Activated naive CD8-positive, alpha-beta T cell treated with anti-CD3 and anti-CD28 coated beads, Interleukin-2, amount 10 ng/mL, durations not matched to agents 7 days and 5 days (primary cell): ENCODE measurements at places on chromosomes 1 and 21.

GRCh38 chr21:27021046-27021445, 54.2 kb upstream of the ADAMTS5 start:
- no peak for DNase-seq

DNA sequence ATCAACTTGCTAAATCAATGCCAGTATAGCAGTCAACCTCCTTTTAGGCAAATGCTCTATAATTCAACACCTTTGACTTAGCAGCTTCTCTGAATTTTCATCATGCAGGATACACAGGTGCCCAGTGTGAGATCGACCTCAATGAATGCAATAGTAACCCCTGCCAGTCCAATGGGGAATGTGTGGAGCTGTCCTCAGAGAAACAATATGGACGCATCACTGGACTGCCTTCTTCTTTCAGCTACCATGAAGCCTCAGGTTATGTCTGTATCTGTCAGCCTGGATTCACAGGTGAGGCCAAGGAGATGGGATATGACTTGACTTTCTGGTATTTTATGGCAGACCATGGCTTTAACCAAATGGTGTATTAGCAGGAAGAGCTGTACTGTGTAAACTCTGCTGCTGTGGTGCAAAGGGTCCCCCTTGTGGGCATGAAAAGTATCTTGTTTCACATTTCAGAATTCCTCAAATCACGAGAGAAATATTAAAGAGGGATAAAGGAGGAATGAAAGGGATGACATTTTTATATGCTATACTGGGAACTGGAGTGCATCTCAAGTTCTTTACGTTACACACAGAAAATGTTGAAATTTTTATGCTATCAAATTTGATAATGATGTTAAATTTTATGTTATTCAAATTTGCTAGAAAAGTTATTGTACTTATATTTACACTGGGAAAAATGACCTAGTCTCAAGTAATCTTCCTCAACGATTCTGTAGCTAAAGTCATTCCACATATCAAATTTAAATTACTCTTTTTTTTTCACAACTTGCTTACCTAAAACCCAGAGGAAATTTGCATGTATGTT, 88.9 kb downstream of the CRB1 start:
- DNase-seq: no peak

DNA sequence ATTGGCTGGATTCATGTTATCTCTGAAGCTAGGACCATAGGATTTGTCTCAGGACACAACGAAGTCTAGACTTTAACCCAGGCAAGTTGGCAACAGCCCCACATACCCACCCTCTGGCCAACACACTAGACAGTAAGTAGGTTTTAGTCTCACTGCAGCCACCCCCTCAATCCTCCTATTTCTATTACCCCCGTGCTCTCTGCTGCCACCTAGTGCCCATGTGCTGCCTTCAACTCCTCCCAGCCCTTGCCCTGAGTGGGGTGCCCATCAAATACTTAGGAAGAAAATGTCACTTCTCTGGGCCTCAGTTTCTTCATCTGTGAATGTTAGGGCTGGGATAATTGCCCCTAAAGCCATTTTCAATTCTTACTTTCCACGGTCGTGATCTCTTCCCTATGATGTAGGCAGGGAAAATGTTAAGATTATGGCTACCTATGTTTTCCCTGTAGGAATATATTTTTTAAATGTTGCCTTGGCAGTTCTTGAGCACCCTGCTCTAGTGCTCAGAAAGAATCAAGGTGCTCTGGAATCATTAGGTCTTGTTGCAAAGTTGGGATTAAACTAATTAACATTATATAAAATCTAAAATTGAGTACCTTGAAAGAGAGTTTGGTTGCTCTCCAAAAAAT, 213.0 kb downstream of the LMX1A start:
- peak; percentile 48 for DNase-seq

- no peak for DNase-seq
These were observed 55.2 kb downstream of the LRRN2 start for GRCh38 chr1:204630132-204630905.

DNA sequence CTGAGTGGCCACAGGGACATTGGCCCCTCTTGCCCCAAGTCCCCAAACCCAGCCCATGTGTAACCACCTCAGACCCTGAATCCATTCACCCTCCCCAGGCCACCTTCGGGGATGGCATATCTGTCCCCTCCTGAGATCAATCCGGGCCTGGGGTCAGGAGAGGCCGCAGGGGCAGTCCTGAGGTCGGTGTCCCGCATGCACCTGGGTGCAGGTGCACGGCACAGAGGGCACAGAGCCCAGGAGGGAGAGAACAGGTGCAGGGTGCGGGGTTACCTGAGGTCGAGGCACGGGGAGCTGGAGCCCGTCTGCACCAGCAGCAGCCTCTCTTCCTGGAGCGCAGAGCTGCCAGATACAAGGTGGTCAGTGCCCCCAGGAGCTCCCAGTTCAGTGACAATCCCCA, 16.8 kb downstream of the PANK4 start:
- no peak for DNase-seq

DNA sequence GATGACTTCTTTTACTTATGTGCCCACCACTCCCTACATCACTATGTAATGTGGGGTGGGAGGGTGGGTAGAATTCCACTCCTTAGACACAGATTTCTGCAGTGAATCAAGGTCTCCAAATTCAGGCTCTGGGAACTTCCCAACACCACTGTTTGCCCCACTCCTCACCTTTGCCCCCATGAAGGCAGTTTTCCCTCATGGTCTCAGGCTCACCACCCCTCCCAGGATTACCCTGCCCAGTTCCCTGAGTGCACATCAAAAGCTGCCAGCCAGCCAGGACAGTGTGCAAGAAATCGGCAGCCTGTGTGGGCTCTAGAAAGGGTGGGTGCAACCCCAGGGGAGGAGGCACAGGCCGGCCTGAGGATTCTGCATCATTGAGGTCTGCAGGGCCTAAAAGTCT, 14.8 kb downstream of the NENF start:
- no peak for DNase-seq

- no peak for DNase-seq
These were observed 57.5 kb downstream of the MAP3K7CL start for GRCh38 chr21:29187944-29188343.

DNA sequence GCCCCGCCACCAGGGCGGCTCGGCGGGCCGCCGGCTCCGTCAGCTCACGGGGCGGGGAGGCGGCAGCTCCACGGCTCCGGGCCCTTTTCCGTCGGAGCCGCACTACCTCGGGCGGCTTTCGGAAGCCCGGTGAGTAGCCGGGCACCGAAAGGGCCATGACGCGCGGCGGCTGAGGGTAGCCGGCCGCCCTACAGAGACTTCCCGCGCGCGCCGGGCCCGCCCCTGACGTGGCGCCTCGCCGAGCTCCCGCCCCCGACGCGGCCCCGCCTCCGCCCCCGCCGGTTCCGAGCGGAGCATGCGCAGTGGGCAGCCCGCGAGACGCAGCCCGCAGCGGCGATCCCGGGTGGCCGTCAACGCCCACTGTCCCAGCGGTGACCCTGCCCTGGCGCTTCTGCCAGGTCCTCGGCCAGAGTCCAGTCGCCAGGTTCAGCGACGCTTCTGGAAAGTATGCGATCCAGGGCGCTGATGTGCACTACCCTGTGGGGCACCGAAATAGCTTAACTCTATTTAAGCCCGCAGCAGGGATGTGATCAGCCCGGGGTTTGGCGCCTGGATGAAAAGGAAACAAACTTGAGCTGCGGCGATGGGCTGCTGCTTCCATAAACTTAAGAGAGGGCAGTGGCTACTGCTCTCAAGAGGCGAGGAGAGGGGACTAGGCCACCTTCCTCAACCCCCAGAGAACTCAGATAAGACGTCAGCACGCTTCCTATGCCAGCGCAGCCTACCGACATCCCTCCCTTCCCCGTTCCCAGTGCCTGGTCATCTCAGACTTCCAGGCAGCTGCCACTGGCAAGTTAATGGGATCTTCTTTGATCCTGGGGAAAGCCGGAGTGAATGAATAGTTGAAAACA, at the start of gene DONSON:
Gene DONSON, minus strand, starts transcription at position 200 of the 851 bp plus-strand sequence. Its CDS starts 43 bp downstream, at position 157.
- peak; percentile 98 for DNase-seq

- no peak for DNase-seq
These were observed 159.3 kb upstream of the SGIP1 start for GRCh38 chr1:66374561-66375111.

- DNase-seq: no peak
These were observed 125.7 kb downstream of the FMN2 start for GRCh38 chr1:240217403-240217802.

DNA sequence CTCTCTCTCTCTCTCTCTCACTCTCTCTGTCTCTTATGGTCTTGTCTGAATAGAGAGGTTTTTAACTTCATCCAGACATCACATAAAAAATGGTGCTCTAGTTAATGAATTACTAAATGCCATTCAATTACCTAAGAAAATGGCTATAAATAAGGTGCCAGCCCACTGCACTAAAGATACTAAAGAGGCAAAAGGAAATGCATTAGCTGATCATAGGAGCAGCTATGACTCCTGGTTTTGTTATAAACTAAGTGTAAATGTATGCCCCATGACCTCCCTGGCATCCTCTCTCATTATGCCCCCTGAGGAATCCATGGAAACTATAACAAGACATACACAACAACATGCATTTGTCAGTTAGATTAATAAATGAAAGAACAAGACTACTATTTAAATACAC, 57.5 kb upstream of the PDC start:
- DNase-seq: no peak

DNA sequence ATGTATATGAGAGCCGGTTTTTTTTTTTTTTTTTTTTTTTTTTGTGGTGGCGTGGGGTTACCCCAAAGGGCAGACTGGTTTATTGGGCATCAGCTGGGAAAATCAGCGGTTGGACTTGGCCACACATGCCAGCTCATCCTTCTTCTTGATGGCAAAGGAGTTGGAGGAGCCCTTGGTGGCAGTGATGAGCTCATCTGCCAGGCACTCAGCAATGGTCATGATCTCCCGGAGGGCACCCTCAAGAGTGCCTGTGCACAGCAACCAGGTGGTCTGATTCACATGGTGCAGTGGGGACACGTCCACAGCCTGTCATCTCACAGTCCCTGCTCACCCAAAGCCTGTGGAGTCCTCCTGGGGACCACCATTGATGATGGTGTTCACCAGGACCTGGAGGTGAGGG, 62.0 kb downstream of the MRPS6 start:
- no peak for DNase-seq

- no peak for DNase-seq
These were observed 35.5 kb upstream of the ATP6V1G3 start for GRCh38 chr1:198575798-198576641.

GRCh38 chr21:41246808-41247207, 69.8 kb upstream of the FAM3B start:
- no peak for DNase-seq

GRCh38 chr1:239914751-239915231, 176.9 kb upstream of the FMN2 start:
- DNase-seq: no peak

DNA sequence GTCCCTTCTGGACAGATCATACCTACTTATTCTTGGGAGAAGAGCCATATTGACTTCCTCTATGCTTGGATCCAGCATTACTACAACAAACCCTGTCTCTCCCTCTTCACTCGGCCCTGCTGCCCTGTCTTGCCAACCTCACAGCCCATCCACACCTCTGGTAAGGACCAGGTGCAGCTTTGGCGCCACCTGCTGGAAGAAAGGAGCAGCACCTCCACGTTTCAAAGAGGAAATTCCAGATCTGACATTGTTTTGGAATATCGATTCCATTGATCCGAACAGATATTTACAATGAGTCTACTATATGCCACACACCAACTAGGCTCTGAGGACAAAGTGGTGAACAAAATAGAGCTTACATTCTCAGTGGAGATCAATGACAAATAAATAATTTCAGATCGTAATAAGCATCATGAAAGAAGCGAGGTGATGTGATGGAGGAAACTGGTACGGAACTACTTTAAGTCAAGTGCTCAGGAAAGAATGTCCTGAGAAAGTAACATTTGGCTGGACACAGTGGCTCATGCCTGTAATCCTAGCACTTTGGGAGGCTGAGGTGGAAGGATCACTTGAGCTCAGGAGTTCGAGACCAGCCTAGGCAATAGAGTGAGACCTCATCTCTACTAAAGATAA, 18.7 kb downstream of the MFSD2A start:
- peak; percentile 68 for DNase-seq

DNA sequence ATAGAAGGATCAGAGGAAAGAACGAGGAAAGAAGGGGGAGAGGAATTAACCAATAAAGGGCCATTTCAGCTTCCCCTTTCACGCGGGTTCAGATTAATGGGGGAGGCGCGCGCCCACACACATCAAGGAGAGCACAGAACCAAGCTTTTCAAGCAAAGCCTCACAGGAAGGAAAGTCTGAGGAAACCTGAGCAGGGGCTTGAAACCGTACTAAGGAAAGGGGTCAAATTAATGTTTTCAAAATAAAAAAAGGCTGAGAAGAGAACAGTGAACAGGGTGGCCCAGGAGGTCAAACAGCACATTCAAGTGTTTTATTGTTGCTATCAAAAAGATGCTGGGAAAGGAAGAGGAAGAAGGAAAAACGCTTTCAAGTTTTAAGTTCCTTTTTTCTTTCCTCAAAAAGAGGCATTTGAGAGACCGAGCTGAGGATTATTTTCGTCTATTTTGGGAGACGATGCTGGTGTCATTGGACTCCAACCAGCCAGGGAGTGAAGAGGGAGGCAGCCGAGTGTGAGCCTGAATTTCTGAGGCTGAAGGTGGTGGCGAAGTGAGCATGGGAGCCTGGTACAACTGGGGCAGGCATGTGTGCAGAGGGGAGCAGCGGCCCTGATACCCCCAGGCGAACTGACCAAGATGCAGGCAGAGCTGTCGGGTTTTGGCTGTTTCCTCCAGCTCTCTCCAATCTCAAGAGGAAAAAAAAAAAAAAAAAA, 88.4 kb downstream of the PROX1 start:
- no peak for DNase-seq

GRCh38 chr1:235047331-235047871, 81.2 kb downstream of the TOMM20 start:
- no peak for DNase-seq

- DNase-seq: no peak
These were observed 15.6 kb upstream of the MAP10 start for GRCh38 chr1:232789651-232790050.

DNA sequence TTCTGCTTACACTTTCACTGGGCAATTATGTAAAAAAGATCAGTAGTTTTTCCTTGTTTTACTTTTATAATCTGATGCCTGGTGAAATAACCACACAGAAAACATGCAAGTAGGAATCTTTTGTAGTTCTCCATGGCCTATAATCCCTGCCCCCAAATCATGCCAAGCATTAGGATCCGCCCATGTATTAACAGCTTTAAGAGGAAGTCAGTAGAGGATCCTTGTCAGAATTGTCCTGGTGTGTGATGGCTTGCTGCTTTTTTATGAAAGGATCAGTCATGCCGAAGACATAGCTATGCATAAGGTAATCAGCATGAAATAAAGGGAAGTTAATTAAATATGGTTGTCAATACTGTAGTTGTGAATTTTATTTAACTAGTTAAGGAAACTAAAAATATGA, 20.0 kb downstream of the ADGRL2 start:
- DNase-seq: no peak

- no peak for DNase-seq
These were observed 172.2 kb upstream of the ETV3 start for GRCh38 chr1:157310401-157310800.

GRCh38 chr1:189697113-189697512, 780.6 kb downstream of the BRINP3 start:
- DNase-seq: no peak

DNA sequence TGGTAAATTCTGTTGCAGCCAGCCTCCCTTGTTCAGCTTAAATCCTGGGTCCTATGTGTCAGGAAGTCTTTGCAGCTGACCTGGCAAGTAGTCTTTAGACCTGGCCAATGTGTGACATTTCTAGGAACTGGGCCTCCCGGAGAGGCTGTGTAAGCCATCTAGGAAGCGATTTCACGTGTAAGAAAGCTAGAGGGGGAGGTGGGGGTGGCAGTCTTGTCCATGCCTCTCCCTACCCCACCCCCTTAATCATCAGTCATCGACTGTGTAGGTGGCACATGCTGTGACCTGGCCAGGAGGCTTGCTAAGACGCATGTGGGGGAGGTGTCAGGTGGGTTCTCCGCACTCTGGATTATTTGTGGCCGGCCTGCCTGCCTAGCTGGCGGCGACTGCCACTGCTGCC, 8.4 kb downstream of the C1orf226 start:
- DNase-seq: no peak
